ENCODE measurements at places on chromosomes 5 and 9. TPM values are rescaled to one million over a fixed set of nuclear protein-coding genes. Genes with fewer than 3 reads are reported as not detected.

DNA sequence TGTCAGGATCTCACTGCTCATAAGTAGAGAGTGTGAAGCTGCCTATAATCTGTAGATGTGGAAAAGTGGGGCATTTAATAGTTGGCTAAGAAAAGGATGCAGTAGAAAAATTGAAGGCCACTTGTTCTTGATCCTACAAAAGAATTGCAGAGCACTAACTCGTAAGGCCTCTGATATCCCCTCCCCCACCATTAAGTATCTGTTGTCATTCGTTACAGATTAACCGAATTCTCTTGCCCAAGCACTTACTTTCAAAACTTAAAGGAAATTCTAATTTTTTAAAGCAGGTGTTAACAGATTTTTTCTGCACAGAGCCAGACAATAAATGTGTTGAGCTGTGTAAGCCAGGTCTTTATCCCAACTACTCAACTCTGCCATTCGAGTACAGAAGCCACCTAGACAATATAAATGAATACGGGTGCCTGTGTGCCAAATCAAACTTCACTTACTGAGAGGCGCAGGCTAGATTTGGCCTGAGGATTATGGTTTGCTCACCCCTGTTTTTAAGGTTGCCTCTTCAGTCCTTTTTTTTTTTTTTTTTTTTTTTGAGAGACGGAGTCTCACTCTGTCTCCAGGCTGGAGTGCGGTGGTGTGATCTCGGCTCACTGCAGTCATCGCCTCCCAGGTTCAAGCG is 234.8 kb downstream of the RFK start:
- DNase-seq: no peak

GRCh38 chr5:139212906-139213305 is 14.7 kb upstream of the SIL1 start:
- no peak for DNase-seq

DNA sequence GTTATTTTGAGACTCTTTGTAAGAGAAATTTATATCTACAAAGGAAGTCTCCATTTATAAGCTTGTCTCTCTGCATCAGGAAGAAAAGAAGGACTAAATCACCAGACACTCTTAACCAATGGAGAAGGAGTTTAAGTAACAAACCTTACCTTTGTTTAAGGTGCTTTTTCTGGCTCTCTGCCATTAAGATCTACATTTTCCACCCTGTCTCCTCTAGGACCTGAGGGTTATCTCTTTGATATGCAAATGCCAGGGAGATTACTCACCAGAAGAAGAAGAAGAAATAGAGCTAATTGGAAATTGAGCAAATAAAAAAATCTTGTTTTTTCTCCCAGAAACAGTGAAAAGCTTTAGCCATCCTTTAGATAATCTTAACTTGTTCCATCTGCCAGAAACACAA is 60.9 kb downstream of the CDKN2A start:
- no peak for DNase-seq

DNA sequence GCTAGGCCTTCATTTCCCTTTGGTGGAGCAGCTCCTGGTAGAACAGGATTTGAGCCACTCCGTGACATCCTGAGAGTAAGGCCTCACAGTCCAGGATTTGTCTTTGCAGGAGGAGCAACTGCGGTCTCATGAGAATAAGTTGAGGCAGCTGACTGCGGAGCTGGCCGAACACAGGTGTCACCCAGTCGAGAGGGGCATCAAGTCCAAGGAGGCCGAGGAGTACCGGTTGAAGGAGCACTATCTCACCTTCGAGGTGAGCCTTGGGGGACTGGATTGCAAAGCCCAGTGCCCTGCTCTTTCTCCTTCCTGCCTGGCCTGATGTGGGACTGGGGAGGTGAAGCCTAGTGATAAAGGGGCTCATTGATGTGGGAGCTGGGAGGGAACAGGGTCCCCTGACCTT is 44.3 kb downstream of the PSD2 start:
- DNase-seq: no peak

GRCh38 chr5:133265257-133265656 is 213.4 kb downstream of the HSPA4 start:
- DNase-seq: no peak

DNA sequence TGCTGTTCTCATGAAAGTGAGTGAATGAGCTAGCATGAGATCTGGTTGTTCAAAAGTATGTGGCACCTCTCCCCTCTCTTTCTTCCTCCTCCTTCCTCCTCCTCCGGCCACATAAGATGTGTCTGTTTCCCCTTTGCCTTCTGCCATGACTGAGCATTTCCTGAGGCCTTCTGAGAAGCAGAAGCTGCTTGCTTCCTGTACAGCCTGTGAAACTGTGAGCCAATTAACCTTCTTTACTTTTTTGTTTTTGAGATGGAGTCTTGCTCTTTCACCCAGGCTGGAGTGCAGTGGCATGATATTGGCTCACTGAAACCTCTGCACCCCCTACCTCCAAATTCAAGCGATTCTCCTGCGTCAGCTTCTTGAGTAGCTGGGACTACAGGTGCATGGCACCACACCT is 6.1 kb downstream of the S100Z start:
- DNase-seq: no peak

DNA sequence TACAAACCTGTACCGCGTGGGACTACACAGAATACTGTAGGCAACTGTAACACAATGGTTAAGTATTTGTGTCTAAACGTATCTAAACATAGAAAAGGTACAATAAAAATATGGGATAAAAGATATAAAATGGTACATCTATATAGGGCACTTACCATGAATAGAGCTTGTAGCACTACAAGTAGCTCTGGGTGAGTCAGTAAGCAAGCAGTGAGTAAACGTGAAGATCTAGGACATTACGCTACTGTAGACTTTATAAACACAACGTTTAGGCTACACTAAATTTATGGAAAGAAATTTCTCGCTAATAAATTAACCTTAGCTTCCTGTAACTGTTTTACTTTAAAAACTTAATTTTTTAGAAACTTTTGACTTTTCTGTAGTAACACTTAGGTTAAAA is 46.5 kb downstream of the MRPS27 start:
- DNase-seq: no peak

DNA sequence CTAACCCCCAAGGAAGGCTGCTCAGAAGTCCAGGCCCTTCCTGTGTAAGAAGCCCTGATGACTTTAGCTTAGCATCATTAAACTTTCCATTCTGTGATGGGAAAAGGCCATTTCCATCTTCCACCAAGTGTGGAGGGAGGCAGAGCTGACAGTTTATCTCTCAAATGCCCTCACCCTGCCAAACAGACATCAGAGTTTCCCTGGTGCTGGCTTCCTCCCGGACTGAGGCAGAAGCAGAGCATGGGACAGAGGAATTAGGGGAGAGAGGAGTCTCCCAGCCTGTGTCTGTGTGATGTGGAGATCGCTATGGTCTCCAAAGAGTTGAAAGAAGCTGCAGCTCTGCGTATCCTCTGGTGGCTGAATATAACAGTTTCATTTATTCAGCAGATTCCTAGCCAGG is 57.4 kb upstream of the CTNNA1 start:
- no peak for DNase-seq

DNA sequence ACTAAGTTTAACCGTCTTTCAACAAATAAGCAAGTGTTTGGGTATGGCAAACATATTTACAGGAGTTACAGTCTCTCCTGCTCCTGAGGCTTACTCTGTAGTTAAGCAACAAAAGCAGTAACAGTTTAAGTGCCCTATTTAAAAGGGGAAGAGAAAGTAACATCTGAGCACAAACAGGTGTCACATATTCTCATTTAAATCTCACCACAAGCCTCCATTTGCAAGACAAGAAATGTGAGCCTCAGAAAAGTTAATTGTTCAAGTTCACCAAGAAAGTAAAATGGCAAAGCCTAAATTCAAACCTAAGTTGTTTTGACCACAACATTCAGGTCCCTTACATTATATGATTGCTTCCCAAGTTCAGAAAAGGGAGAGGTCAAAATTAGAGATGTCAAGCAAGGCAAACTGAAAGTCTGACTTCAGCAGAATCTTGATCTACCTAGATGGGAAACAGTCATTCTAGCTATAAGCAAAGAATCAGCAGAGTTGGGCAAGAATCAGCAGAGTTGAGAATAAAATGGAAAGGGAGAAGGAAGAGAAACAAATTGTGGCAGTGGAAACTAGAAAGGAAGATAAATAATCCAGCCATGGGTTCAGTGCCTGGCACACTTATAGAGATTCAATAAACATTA is 93.4 kb downstream of the STRBP start:
- DNase-seq: no peak

Gene TRIM41
- total RNA-seq: 23.0 TPM

DNA sequence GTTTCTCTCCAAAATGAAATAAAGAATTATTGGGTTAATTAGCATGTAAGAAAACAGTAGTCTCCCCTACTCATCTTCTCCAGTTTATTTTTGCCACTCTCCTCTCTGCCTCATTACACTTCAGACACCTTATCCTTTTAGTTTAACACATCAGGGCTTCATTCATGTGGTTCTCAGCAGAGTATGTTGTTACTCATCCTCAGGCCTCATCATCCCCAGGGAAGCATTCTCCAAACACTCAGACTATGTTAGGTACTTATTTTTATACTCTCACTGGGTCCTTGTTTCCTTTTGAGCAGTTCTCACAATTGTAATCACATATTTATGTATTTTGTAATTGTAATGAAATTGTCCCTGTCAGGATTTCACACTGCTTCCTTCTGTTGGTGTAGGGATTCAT is 470.5 kb downstream of the PDE4D start:
- DNase-seq: no peak

- DNase-seq: no peak
These were observed 200.4 kb downstream of the ARRDC3 start for GRCh38 chr5:91182763-91183162.
